ENCODE measurements at places on chromosomes 5 and 9.

DNA sequence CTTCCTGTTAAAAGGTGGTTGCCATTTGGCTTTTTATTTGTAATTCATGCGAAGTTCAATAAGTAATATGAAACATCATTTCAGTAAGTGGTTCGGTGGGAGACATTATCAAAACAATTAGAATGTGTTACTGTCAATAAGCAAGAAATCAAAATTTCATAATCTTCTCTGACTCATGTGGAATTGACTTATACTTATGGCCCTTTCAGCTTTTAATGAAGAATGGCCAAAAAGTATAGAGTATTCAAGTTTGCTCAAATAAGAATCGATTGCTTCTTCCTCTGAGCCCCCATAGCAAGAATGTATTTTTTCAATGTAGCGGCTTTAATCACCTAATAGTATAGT lies 174.5 kb downstream of the AOPEP start:
- DNase-seq, result no peak

DNA sequence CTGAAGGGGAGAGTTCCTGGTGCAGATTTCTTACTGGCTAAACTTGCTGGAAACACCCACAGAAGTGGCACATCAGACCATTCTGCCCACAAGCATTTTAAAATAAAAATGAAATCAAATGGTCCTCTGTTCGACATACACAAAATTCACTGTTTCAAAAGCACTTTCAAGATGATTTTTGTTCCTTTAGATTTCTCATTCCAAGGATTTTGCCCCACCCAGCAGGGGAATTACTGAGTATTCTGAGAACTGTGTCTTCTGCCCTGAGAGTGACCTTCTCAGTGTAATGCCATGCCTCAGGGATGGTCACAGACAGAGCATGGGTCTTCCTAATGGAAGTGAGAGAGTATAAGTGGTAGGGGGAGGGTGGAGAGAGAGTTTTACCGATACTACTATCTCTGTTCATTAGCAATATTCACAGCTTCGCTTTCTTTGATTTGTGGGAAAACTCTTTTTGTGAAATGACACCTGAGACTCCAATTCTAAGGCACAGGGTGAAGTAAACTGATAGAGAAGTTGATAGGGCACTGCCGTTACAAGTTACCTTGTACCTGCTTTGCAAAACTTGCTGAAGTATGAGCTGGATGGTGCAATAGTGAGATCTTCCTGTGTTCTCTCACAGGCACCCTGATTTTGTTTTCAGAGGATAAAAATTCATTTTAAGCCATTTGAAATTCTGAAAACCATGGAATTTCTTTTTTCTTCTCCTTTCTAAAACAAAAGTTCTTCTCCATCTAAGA lies 95.8 kb upstream of the CD180 start:
- no peak for DNase-seq

DNA sequence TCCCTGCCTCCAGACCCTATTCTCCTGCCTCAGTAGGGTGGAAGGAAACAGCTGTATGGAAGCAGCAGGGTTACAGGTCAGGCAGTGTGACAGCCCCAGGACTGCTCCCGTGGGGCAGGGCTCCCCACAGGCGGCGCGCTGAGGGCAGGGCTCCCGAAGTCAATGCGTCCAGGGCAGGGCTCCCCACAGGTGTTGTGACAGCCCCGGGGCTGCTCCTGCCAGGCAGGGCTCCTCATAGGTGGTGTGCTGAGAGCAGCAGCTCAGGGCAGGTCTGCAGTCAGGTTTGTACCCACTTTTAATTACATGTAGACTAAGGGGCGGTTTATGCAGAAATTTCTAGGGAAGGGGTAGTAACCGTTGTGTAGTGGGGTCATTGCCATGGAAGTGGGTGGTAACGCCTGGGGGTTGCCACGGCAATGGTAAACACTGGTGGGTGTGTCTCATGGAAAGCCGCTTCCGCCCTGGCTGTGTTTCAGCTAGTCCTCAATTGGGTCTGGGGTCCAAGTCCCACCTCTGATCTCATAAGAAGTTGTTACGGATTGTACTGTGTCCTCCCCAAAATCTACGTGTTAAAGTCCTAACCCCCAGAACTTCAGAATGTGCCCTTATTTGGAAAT lies 16.7 kb upstream of the TERT start:
- DNase-seq, result no peak

- DNase-seq, result no peak
Measured at GRCh38 chr5:56350597-56351170, 117.6 kb upstream of the ANKRD55 start.

- DNase-seq, result no peak
Measured at GRCh38 chr9:5274770-5275169, 29.7 kb downstream of the RLN2 start.

DNA sequence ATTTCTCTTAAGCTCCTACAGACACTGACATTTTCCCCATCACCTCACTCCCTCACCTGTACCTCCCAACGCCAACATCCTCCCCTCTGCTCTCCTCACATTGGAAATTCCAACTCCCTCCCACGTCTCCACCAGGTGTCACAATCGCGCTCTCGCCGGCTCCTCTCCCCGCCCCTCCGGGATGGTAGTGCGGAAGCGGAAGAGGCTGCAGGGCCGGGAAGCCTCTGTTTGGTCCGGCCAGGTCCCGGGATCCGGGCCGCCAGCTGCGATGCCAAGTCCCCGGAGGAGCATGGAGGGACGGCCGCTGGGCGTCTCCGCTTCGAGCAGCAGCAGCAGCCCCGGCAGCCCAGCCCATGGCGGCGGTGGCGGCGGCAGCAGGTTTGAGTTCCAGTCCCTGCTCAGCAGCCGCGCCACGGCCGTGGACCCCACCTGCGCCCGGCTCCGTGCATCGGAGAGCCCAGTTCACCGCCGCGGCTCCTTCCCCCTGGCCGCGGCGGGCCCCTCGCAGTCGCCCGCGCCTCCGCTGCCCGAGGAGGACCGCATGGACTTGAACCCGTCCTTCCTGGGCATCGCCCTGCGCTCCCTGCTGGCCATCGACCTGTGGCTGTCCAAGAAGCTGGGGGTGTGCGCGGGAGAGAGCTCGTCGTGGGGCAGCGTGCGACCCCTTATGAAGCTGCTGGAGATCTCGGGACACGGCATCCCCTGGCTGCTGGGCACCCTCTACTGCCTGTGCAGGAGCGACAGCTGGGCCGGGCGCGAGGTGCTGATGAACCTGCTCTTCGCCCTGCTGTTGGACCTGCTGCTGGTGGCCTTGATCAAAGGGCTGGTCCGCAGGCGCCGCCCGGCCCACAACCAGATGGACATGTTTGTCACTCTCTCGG lies at the start of gene PLPP6:
TSS of gene PLPP6 (plus strand) at position 187 of the 881 bp plus-strand sequence. CDS start at position 269, 82 bp downstream.
- DNase-seq, result peak; percentile 76

DNA sequence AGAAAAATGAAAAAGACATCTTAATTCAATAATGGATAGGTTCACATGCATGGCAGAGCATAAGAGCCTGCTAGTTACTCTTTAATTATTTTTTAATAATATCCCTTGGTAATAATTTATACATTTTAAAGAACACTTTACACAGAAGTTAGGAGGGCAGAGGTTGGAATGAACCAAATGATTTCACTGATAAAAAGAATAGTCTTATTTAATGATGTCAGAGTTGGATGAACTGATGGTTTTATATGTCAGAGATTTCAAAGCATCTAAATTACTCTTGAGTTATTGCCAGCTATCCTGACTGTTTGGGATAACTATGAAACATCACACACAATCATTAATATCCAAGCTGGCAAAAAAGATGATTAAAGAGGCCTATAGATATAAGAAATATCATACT lies 244.8 kb downstream of the CSNK1G3 start:
- no peak for DNase-seq

DNA sequence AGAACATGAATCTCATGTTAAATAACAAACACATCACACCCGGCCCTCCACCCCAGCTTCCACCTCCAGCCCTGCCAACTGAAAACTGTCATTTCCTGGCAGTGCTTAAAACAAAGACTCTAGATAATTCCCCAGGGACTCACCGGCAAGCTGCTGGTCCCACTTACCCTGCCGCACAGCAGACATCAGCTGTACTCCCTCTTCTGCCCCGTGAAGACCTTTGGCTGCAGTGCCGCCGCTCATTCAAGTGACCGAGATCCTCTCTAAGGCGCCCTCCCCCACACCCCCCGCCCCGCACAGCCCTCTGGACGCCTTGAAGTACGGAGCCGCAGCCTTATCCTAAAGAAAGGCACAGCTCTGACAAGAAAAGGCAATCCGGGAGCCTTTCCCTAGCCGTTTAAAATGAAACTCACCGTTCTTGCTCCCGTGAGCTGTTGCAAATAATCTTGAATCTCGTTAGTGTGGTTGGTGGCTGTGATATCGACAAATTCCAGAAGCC lies 434 bp downstream of the GLRX start:
- DNase-seq, result no peak

- DNase-seq, result no peak
Measured at GRCh38 chr5:122040636-122041302, 37.3 kb downstream of the LOX start.

GRCh38 chr9:109939698-109940342 lies 159.8 kb downstream of the PALM2AKAP2 start:
- no peak for DNase-seq

DNA sequence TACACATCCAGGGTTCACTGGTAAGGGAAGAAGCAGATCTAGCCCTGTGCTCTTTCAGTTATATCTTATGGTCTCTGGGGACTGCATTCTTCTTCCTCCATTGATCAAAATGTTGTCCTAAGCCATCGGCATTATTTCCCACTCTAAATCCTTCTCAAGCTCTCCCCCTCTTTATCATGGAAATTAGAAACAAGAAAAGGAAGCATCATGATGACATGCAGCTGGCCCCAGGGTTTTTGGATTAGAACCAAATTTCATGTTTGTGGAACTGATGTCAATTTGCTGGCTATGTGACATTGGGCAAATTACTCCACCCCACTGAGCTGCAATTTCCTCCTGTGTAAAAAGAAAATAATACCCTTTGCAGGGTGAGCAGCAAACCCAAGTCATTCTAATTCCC lies 39.5 kb downstream of the MFAP3 start:
- DNase-seq, result no peak

- DNase-seq, result no peak
Measured at GRCh38 chr5:149796836-149797235, 66.7 kb downstream of the PPARGC1B start.

DNA sequence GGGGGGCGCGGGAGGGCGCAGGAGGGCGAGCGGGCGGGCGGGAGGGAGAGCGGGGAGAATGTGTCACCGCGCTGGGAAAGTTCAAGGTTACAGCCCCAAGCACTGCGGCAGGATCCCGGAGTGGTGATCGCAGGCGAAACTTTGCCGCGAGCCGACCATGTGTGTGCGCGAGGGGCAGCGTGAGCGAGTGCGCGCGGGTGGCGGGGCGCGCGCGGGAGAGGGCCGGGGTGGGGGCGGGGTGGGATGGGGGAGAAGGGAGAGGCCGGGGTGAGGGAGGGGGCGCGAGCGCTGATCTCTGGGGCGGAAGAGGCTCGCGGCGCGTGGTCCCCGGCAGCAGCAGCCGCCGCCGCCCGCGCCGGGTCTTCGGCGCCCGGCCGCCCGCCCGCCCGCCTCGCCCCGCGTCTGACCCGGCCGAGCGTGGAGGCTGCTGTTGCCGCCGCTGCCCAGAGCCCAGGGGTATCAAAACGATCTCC lies at the start of gene NFIB:
TSS of gene NFIB (minus strand) at position 191 of the 473 bp plus-strand sequence. CDS start 630 bp downstream, outside the sequence.
- no peak for DNase-seq

GRCh38 chr9:38032266-38033110 lies 36.5 kb downstream of the SHB start:
- no peak for DNase-seq

- DNase-seq, result no peak
Measured at GRCh38 chr5:122376250-122376649, 64.2 kb downstream of the SNCAIP start.

DNA sequence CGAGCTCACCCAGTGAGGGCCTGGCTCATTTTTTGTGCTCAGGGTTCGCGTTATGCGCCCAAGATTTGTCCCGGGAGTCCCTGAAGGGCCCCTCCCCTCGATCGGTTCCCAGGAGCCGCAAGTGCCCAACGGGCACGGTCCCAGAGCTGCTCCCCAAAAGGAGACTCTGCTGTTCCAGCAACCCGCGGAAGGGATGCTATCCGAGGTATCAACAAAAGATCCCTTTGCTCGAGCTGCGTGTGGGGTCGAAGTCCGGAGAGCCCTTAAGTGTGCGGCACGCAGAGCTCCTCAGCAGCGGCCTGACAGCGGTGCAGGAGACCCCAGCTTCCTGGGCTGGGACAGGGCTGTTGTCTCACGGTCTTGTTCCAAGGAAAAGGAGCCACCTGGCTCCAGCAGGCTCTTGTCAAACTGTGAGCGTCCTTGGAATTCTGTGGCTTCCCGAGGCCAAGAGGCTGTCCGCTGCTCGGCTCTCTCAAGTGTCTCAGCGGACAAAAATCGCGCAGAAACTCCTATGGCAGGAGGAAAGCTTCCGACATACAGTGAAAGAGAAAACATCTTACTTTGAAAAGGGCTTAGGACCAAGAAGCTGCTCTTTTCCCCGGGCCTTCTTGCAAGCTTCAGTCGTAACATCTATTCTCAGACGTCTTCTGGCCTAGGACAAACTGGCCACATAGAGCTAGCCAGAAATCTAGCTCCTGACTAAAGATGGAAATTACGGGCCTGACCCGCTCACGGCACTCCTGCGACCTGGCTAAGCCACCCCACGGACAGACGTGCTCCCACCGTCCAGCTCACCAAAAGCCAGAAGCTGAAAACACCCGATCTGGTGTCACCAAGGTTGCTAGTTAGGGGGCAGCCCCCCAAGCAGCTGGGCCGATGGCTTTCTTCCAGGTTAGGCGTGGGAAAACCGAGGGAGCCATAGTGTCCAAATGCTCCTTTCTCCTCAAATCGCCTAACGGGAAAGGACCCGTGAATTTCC lies 2.6 kb upstream of the FOXB2 start:
- DNase-seq, result no peak

GRCh38 chr5:1923766-1924165 lies 41.0 kb upstream of the IRX4 start:
- DNase-seq, result no peak

DNA sequence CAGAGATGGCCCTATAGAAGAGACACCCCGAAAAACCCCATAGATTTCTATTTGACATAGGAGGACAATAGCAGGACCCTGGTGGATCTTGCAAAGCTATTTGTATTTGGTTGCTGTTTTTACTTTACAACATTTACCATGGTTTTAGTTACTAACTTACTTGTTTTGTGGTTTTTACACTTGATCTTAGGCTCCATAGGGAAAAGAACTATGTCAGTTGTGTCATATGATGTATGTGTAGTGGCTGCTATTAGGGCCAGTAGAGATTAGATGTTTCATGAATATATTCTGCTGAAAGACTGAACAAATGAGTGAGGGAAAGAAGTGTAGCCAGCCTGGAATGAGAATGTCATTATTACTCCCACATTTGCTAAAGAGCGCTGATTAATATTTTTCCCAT lies 388.1 kb downstream of the SEMA5A start:
- no peak for DNase-seq

- DNase-seq, result no peak
Measured at GRCh38 chr9:747567-747966, 93.9 kb upstream of the DMRT1 start.

DNA sequence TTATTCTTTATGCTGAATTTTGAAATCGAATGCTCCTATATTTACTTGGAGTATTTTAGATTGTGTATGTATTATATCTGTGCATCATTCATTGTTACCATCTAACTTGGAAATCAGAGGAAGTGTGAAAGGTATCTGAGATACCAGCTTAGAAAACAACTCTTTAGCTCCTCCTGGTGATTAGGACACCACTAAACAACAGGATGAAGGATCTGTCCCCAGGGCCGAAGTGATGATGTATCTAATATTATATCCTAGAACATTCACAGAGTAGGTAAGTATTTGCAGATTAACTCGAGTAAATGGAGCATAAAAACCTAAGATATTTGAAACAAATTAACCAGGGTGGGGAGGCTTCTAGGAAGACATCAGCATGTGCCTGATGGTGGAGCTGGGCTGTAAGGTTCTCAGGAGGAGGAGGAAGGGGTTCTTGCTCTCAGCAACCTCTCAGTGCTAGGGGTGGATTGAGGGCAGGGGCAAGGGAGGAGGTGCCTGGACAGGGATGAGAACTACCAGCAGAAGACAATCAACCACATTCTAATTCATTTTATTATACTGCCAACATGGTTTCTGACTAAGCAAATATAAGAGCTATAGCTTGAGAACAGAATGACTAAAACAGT lies 2.6 kb upstream of the NFIL3 start:
- no peak for DNase-seq

Data from T-helper 17 cell (primary cell).